Gastrocnemius medialis (tissue), 4 donors: ENCODE measurements at places on chromosomes 7 and 10. TPM values are rescaled to one million over a fixed set of nuclear protein-coding genes. Genes with fewer than 3 reads are reported as not detected.

The PAPOLB gene
- total RNA-seq = not detected

DNA sequence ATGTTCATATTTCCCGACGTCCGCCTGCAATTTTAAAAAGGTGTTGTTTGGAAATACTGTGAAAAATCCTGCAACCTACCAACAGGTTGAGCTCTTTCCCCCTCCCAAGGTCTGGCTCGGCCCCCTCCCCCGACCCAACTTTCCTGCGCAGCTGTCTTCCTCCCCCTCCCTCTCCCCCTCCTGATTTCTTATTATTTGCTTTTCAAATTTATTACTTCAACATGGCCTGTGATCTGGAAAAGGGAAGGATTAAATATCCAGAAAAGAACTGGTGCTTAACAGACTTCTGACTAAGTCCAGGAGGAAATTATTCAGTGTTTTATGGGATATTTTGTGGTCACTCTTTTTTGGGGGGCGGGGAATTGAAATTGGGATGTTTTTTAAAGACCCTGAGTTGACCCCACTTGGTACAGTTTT is 2.4 kb downstream of the ARID5B start:
- H3K27me3 ChIP-seq = no peaks in the 10 kb centered on the region
- peaks cover 32% of the 10 kb centered on the region for H3K4me1 ChIP-seq
- no peak for DNase-seq
- peak overlapping the region; percentile 76 for H3K4me3 ChIP-seq

DNA sequence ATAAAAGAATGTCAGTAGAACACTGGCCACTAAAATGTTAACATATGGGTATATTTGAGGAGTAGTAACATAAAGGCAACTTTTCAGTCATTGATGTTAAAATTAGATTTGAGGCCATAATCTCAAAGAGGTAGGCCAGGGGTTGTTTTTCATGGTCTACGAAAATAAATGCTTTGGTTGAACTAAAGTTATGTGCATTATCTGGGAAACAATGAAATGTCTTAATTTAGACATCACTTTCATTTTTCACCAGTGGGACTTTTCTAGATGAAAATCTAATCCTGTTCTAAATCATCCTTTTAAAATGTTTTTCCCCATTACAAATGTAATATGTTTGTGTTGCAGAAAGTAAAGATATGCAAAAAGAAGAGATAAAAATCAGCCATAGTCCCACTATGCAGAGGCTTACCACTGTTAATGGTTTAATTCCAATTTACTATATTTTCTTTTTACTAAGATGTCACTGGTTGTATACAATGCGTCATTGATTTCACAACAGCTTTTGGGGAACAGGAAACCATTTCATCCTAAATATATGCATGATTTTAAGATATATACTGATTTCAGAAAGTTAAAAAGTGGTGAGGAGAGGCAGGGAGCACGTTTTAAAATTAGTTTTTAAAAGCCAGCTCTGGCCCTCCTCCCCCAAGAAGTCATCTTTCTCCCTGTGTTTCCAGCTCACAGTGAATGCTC is 64.3 kb downstream of the ARID5B start:
- H3K36me3 ChIP-seq = no peaks in the 10 kb centered on the region
- DNase-seq = no peak
- H3K27ac ChIP-seq = no peak overlapping the region
- peaks cover 27% of the 10 kb centered on the region for H3K4me1 ChIP-seq
- H3K27me3 ChIP-seq = no peaks in the 10 kb centered on the region
- H3K4me3 ChIP-seq = no peak overlapping the region

DNA sequence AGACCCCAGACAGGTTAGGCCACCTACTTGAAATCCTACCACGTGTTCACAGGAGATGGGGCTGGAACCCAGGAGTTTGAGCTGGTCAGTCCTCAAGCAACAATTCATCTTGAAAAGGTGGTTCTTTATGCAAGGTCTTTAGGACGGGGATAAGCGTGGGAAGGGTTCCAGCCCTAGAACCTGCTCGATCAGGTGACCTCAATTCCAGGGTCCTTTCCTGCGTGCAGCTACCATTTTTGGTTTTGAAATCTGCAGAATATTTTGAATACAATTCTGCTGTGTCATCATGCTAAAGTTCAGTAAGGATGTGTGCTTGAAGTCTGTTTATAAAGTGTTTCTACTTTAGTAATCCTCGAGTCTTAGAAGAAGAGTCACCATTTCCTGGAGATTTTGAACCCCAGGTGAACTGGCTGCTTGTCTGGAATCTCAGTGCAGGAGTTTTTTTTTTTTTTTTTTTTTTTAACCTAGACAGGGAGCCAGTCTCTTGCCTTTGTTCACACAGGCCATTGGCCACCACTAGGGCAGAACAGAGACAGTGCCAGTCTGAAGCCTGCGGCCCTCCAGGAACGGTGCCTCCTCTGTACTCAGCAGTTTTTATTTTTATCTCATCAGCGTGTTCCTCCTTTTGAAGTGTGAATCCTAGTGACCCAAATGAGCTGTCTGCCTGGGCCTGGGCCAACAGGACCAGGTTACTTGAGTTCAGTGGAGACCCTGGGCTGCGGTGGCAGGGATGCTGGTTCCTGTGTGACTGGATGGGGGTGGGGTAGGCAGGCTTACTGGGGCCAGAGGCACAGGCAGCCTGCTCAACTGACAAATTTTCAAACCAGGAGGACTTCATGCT is 54.6 kb downstream of the EEPD1 start:
- H3K27ac ChIP-seq = peak overlapping the region; percentile 90
- H3K36me3 ChIP-seq = no peaks in the 10 kb centered on the region
- peak; percentile 91 for DNase-seq
- peaks cover 80% of the 10 kb centered on the region for H3K4me1 ChIP-seq

DNA sequence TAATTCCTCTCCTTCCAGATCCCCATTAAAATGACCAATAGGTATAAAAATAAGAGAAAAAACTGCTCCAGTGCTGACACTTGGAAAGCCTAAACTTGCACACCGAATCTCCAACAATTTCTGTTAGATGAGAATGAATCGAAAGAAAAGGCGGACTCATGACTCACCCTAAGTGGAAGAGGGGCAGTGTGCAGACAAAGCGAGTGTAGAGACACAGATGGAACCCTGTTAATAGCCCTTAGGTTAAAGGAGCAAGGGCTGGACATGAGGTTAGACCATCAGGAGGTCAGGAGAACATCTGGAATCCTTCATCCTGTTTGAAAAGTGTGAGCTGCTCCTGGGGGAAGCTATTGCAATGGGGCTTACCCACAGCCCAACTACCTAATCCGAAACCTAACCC is 103.4 kb upstream of the GLI3 start:
- DNase-seq = no peak
- H3K27me3 ChIP-seq = no peaks in the 10 kb centered on the region
- peaks cover 3% of the 10 kb centered on the region for H3K4me1 ChIP-seq
- no peaks in the 10 kb centered on the region for H3K36me3 ChIP-seq

GRCh38 chr7:73976761-73977618 is 51.0 kb upstream of the ELN start:
- H3K27ac ChIP-seq = no peak overlapping the region
- no peaks in the 10 kb centered on the region for H3K36me3 ChIP-seq
- DNase-seq = peak; percentile 8
- no peaks in the 10 kb centered on the region for H3K27me3 ChIP-seq
